Activated CD8-positive, alpha-beta T cell treated with anti-CD3 and anti-CD28 coated beads for 36 hours (primary cell): ENCODE measurements at places on chromosomes 2 and 18. TPM values are rescaled to one million over a fixed set of nuclear protein-coding genes. Genes with fewer than 3 reads are reported as not detected.
A peak's percentile ranks its signal among the peaks of the same experiment; 100 is the strongest.

DNA sequence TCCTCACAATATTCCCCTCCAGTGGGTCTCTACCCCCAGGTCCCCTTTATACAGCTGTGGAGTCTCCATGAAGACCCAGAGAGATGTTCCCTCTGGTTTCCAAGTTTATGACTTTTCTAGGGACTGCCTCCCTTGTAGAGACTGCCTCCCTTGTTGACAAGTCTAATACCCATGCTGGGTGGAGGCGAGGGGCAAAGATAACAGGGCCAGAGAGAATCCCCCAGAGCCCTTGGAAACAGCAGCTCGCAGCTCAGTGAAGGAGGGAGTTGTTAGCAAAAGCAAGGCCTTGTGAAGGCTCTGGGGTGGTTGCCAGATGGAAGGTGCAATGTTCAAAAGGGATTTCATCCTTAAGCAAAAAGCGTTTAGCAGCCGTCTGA lies 75.0 kb upstream of the GATA6 start:
- no peak overlapping the region for H3K4me3 ChIP-seq
- H3K27ac ChIP-seq: no peak overlapping the region
- H3K27me3 ChIP-seq: no peaks in the 10 kb centered on the region
- no peaks in the 10 kb centered on the region for H3K4me1 ChIP-seq

DNA sequence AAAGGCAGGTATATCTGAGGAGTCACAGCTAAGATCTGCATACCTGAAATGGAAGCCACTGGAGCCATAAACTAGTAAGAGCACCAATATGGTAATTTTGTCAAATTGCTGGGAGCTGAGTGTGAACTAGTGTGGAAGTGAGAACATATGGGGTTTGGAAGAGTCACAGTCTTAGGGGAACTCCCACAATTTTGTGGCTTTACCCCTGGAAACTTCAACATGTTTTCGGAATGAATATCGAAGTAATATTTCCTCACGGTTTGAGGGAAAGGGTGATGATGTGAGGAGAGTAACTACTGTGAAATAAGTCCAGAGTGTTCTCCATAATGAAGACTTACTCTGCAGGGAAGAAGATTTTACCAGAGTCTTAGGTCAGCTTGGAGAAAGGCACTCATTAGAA lies 565.9 kb downstream of the RIT2 start:
- no peaks in the 10 kb centered on the region for H3K36me3 ChIP-seq
- H3K4me3 ChIP-seq: no peak overlapping the region
- no peaks in the 10 kb centered on the region for H3K27me3 ChIP-seq
- no peak overlapping the region for H3K27ac ChIP-seq
- no peaks in the 10 kb centered on the region for H3K4me1 ChIP-seq
- no peak for DNase-seq

Gene NTSR2
- not detected for total RNA-seq

DNA sequence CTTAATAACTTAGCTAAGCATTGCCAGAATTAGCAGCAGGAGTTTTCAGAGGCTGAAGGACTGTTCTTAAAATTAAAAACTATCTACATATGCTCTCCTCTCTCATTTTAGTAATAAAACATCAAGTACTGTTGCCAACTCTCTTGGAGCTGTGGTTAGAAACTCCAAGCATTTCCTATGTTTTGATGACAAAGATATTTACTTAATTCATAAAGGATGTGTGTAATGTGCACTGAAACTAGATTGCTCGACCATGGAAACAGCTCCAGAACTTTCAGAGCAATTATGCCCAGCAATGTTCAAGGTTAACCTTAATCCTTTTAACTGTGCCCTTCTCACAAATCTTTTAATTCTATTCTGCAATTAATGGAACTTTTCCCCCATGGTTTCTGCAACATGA lies 8.4 kb downstream of the GRP start:
- no peaks in the 10 kb centered on the region for H3K4me1 ChIP-seq
- no peaks in the 10 kb centered on the region for H3K36me3 ChIP-seq
- peaks cover 27% of the 10 kb centered on the region for H3K27me3 ChIP-seq

Gene PECR
- total RNA-seq: 22.5 TPM

GRCh38 chr2:185895828-185896693 lies 157.5 kb downstream of the FSIP2 start:
- H3K27ac ChIP-seq: no peak overlapping the region
- H3K4me1 ChIP-seq: no peaks in the 10 kb centered on the region
- no peaks in the 10 kb centered on the region for H3K36me3 ChIP-seq
- H3K27me3 ChIP-seq: no peaks in the 10 kb centered on the region
- no peak overlapping the region for H3K4me3 ChIP-seq

DNA sequence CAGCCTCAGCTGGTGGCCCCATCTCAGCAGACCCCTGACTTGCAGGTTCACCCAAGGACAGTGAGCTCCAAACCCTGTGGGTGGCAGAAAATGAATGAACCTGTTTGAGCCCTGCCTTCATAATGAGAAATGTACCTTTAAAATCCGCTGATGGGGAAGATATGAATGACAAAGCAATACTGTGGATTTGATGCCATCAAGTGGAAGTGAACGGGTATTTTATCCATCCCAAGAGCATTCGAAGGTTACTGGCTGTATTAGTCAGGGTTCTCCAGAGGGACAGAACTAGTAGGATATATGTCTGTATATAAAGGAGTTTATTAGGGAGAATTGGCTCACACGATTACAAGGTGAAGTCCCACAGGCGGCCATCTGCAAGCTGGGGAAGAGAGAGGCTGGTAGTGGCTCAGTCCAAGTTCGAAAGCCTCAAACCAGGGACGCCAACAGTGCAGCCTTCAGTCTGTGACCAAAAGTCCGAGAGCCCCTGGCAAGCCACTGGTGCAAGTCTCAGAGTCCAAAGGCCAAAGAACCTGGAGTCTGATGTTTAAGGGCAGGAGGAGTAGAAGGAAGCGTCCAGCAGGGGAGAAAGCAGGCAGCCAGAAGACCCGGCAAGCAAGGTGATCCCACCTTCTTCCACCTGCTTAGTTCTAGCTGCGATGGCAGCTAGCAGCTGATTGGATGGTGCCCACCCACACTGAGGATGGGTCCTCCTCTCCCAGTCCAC lies 32.1 kb downstream of the TOGARAM2 start:
- peak overlapping the region; percentile 97 for H3K27ac ChIP-seq
- H3K36me3 ChIP-seq: no peaks in the 10 kb centered on the region
- peaks cover 88% of the 10 kb centered on the region for H3K4me1 ChIP-seq
- H3K27me3 ChIP-seq: no peaks in the 10 kb centered on the region

Gene SH3RF3
- 2.3 TPM for total RNA-seq

GRCh38 chr2:226772389-226773179 lies 27.0 kb downstream of the IRS1 start:
- peaks cover 23% of the 10 kb centered on the region for H3K4me1 ChIP-seq
- no peaks in the 10 kb centered on the region for H3K27me3 ChIP-seq
- no peak for DNase-seq
- H3K36me3 ChIP-seq: peaks cover 2% of the 10 kb centered on the region

GRCh38 chr2:112092286-112093041 lies 37.4 kb downstream of the TMEM87B start:
- H3K4me1 ChIP-seq: peaks cover 17% of the 10 kb centered on the region
- peak overlapping the region; percentile 23 for H3K27ac ChIP-seq
- DNase-seq: no peak
- H3K36me3 ChIP-seq: peaks cover 33% of the 10 kb centered on the region

- peaks cover under 1% of the 10 kb centered on the region for H3K27me3 ChIP-seq
- H3K36me3 ChIP-seq: no peaks in the 10 kb centered on the region
- H3K27ac ChIP-seq: no peak overlapping the region
- no peaks in the 10 kb centered on the region for H3K4me1 ChIP-seq
- no peak overlapping the region for H3K4me3 ChIP-seq
- DNase-seq: peak; percentile 56
Observed at GRCh38 chr2:181742922-181743722, 62.8 kb upstream of the NEUROD1 start.

Gene TMEM247
- not detected for total RNA-seq

Gene ANKRD53
- total RNA-seq: not detected

- no peak overlapping the region for H3K4me3 ChIP-seq
- H3K4me1 ChIP-seq: peaks cover 26% of the 10 kb centered on the region
- H3K27me3 ChIP-seq: no peaks in the 10 kb centered on the region
- no peak overlapping the region for H3K27ac ChIP-seq
- H3K36me3 ChIP-seq: no peaks in the 10 kb centered on the region
Observed at GRCh38 chr2:207235621-207236020, 69.9 kb upstream of the KLF7 start.

GRCh38 chr2:61537277-61537949 lies 743 bp downstream of the XPO1 start:
- peaks cover 35% of the 10 kb centered on the region for H3K36me3 ChIP-seq
- no peaks in the 10 kb centered on the region for H3K27me3 ChIP-seq
- H3K27ac ChIP-seq: peak overlapping the region; percentile 100
- peak overlapping the region; percentile 83 for H3K4me3 ChIP-seq
- H3K4me1 ChIP-seq: peaks cover 27% of the 10 kb centered on the region

Gene CPS1
- 2.6 TPM for total RNA-seq

DNA sequence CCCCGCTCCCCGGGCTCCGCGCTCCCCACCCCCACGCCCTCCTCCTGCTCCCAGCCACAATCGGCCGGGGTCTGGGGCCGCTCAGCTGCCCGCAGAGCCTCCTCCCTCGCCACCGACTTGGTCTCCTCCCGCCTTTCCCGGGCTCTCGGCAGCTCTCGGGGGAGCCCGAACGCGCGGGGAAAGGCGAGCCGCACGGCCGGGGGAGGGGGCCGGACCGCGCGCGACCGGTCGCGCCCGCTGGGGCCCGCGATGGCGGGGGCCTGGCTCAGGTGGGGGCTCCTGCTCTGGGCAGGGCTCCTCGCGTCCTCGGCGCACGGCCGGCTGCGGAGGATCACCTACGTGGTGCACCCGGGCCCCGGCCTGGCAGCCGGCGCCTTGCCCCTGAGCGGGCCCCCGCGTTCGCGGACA lies 327 bp downstream of the LTBP1 start:
- H3K4me3 ChIP-seq: no peak overlapping the region
- H3K36me3 ChIP-seq: no peaks in the 10 kb centered on the region
- DNase-seq: peak; percentile 9
- no peak overlapping the region for H3K27ac ChIP-seq
- H3K27me3 ChIP-seq: peaks cover 46% of the 10 kb centered on the region
- H3K4me1 ChIP-seq: peaks cover 6% of the 10 kb centered on the region

DNA sequence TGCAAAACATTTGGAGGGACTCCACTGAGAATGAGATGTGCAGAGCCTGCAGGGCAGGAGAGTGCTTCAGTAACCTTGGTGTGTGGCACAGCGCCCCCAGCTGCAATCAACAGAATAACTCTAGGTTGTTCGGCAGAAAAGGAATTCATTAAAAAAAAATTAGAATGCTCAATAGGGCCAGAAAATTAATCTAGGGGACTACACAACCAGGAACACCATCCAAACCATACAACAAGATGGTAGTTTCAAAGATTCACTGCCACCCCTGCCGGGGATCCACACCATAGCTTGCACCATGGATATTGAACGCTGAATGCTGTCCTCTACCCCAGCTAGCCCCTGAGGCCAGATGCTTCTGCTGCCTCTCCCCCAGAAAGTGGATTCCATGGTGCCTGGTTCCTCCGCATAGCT lies 50.1 kb downstream of the THUMPD2 start:
- peaks cover 2% of the 10 kb centered on the region for H3K27me3 ChIP-seq
- H3K4me1 ChIP-seq: peaks cover 4% of the 10 kb centered on the region

Gene SATB2
- total RNA-seq: 0.14 TPM

DNA sequence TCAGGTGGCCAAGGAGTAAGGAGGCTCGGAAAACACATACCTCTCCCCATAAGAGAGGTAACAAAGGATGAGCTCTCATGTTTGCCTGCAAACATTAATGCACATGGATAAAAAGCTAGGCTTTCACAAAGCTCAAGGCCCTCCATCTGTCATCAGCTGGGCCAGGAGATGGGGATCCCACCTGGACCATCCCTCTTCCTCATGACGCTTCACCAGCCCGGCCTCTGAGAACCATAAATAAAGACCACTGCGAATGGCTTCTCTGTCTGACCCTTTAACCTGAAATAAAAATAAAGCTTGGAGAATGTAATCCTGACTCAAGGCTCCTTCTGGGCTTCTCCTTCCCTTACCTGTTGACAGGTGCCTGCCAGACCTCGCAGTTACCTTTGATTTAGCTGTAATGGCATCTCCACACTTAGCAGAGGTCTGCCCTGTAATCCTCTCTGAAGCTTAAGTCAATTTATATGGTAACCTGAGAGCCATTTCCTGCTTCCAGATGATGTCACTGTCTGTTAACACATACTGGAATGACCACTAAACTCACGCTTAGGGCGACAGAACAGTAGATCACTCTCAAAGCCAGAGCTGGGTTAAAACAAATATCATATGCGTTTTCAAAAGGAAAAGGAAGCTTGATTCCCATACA lies 29.3 kb upstream of the FOXI3 start:
- no peak overlapping the region for H3K4me3 ChIP-seq
- DNase-seq: no peak
- peaks cover 9% of the 10 kb centered on the region for H3K27me3 ChIP-seq

DNA sequence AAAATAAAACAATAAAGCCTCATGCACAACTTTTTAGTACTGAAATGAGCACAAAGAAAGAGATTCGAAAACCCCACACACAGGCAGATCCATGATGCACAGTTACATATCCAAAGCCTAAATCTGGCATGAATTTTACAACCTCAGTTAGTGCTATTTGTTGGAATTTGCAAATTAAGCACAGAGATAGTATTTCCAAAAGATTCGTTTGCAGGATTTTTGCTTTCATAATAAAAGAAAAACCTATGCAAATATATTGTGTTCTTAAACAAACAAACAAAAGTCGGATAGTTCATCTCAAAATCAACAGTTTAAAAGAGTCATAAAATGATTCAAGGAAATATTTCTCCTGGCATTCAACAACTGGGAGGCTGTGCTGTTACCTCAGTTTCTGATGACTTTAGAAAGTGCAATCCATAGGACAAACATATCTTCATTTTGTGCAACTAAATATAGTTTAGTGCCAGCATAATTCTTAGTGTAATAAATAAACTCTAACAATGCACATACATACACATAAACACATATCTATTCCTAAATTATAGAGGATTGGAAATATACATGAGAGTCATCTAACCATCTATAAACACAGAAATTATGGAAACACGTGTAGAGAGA lies 10.8 kb downstream of the PAX3 start:
- H3K27ac ChIP-seq: no peak overlapping the region
- H3K27me3 ChIP-seq: peaks cover 59% of the 10 kb centered on the region
- H3K36me3 ChIP-seq: no peaks in the 10 kb centered on the region

- no peak overlapping the region for H3K4me3 ChIP-seq
- H3K27ac ChIP-seq: no peak overlapping the region
- H3K36me3 ChIP-seq: no peaks in the 10 kb centered on the region
- no peaks in the 10 kb centered on the region for H3K27me3 ChIP-seq
- DNase-seq: no peak
- no peaks in the 10 kb centered on the region for H3K4me1 ChIP-seq
Observed at GRCh38 chr18:42773870-42774269, 341.6 kb downstream of the RIT2 start.

- peaks cover 8% of the 10 kb centered on the region for H3K27me3 ChIP-seq
- no peak for DNase-seq
- no peaks in the 10 kb centered on the region for H3K4me1 ChIP-seq
- H3K36me3 ChIP-seq: no peaks in the 10 kb centered on the region
Observed at GRCh38 chr2:67845621-67846369, 217.0 kb downstream of the C1D start.

- H3K27ac ChIP-seq: no peak overlapping the region
- H3K4me1 ChIP-seq: no peaks in the 10 kb centered on the region
- DNase-seq: no peak
- H3K4me3 ChIP-seq: no peak overlapping the region
- no peaks in the 10 kb centered on the region for H3K36me3 ChIP-seq
Observed at GRCh38 chr2:132468821-132469675, 52.4 kb downstream of the GPR39 start.

- H3K4me3 ChIP-seq: no peak overlapping the region
- H3K27ac ChIP-seq: no peak overlapping the region
- H3K27me3 ChIP-seq: no peaks in the 10 kb centered on the region
- H3K4me1 ChIP-seq: no peaks in the 10 kb centered on the region
- no peak for DNase-seq
Observed at GRCh38 chr2:179536185-179536584, 271.6 kb upstream of the SESTD1 start.

GRCh38 chr2:44579837-44580230 lies 218.1 kb downstream of the CAMKMT start:
- peak overlapping the region; percentile 83 for H3K27ac ChIP-seq
- no peaks in the 10 kb centered on the region for H3K27me3 ChIP-seq
- DNase-seq: no peak
- H3K36me3 ChIP-seq: no peaks in the 10 kb centered on the region
- peaks cover 49% of the 10 kb centered on the region for H3K4me1 ChIP-seq
